ENCODE measurements at places on chromosomes 12 and 14.

DNA sequence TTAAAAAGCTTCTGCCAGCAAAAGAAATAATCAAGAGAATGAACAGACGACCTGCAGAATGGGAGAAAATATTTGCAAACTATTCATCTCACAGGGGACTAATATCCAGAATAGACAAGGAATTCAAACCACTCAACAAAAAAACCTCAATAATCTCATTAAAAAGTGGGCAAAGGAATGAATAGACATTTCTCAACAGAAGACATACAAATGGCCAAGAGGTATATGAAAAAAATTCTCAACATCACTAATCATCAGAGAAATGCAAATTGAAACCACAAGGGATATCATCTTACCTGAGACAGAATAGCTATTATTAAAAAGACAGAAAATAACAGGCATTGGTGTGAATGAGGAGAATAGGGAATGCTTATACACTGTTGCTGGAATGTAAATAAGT is 270.0 kb downstream of the DACT1 start:
- no peak for DNase-seq

DNA sequence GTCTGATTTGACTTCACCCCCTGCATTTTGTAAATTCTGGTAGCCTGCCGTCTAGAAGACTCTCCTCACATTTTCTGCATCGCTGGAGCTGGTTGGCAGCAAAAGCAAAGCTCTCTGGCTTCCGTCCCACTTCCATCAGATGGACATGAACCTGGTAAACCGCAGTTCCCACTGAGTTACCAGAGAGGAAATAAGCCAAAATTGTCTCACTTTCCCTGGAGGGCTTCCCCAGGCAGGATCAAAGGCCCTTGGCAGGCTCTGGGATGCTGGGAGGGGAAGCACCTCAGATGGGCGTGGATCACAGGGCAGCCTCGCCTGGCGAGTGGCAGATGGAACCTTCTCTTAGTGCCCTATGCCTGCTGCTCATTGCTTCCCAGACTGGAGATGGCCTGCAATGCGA is 243.5 kb downstream of the TMEM132C start:
- peak; percentile 19 for DNase-seq

- DNase-seq, result no peak
Measured at GRCh38 chr12:117298648-117299225, 62.7 kb downstream of the NOS1 start.

DNA sequence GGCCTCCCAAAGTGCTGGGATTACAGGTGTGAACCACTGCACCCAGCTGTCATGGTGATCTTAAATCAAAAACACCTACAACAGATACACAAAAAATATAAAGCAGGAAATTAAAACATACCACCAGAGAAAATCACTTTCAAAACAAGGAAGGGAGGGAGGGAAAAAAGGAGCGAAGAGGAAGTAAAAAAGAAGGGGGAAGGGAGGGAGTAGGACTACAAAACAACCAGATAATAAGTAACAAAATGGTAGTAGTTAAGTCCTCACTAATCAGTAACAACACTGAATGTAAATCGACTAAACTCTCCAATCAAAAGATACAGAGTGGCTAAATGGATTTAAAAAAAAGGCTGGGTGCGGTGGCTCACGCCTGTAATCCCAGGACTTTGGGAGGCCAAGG is 89.0 kb downstream of the SH2B3 start:
- no peak for DNase-seq

GRCh38 chr14:104126753-104127152 is 11.6 kb upstream of the KIF26A start:
- DNase-seq, result no peak

GRCh38 chr12:9757433-9758025 is 3.2 kb downstream of the CD69 start:
- DNase-seq, result no peak

- DNase-seq, result no peak
Measured at GRCh38 chr12:130746546-130746945, 30.4 kb upstream of the RIMBP2 start.

DNA sequence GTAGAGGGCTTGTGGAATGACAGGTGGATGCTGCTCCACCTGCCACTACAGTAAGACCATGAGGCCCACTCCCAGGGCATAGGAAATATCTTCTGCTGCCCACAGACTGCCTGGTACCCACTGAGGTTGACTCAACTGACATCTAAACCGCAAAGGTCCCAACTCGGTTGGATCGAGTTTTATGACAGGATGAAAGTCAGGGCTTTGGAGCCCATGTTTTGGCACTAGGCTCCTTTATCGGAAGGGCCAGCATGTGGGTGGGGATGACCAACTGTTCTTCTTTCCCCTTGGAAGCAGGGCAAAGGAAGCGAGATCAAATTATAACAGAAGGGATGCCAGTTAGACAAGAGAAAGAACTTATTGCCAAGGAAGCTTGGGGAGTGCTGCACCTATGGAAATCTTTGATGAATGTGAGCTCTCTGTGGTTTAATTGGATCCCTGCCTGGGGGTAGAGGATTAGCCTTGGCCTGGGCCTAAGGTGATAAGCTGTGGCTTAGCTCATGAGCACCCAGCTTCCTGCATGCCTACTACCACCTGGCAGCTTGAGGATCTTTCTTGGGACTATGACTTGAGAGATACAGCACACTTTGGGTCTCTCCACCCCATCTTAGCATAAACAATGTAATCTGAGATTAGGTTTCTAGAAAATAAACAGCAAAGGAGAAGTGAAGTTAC is 121.8 kb downstream of the KCNA5 start:
- DNase-seq, result no peak

Data from NCI-H1092 (cell line).